ENCODE measurements at places on chromosomes 5 and 9.
A peak's percentile ranks its signal among the peaks of the same experiment; 100 is the strongest.

GRCh38 chr5:156913719-156914370 lies 49.2 kb downstream of the TIMD4 start:
- DNase-seq, result no peak

GRCh38 chr5:2991884-2992283 lies 240.4 kb upstream of the IRX2 start:
- DNase-seq, result no peak

DNA sequence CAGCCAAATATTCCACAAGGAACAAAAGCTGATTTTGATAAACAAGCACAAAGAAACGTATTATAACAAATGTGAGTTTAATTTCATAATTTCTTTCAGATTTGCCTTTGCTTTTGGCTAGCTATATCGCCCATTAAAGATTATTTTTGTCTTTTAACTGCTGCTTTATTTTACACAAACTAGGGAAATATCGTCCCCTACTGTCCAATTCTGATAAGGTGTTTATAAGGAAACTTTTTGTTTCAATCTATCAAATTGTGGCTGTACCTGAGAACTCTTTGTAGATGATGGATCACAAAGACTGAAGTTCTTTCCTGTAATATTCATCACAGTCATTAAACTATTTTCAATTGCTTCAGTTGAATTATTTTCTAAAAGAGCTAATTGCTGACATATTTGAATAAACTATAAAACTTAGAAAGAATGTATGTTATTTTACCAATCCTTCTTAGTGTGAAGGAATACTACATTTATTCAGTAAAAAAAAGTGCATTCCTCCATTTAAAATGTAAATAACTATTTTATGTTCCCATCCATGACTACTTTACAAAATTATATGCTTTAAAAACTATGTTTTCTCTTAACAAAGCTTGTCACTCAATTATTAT lies 431.3 kb upstream of the ITGA1 start:
- no peak for DNase-seq

- no peak for DNase-seq
These were observed 200.9 kb upstream of the PAPPA start for GRCh38 chr9:115952430-115953292.

DNA sequence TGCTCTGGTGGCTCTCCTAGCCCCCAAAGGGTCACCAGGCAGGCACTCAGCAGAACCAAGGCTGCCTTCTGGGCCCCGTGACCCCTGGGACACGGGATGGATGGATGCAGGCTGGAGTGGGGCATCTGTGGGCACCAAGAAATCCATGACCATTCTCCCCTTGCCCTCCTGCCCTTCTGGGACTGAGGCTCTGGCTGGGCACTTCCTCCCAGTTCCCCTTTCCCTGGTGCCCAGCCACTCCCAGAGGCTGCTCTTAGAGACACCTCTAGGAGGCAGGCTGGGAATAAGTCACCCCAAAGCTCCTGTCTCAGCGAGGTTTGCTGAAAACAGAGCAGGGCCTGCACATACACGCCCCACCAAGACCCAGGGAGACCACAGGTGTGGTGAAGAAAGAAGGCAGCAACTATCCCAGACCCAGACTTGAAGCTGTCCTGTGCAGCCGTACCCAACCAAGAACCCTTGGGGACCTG lies 943 bp downstream of the STING1 start:
- DNase-seq, result no peak

DNA sequence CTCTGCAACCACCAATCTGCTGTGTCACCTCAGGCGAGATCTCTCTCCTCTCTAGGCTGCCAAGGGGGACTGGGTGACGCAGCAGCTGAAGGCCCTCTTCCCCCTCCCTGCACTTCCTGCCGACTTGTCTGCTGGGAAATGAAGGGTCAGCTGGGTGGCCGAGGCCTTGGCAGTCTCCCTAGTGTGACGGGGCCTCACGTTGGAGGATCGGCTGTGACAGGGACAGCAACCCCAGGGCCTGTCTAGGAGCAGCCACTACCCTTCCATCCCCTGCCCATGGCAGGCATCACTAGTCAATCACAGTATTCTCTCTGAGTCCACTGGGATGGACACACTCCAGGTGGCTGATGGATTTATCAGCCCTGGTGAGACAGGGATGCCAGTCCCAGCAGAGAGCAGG lies 107.3 kb upstream of the SARDH start:
- DNase-seq, result peak; percentile 48

DNA sequence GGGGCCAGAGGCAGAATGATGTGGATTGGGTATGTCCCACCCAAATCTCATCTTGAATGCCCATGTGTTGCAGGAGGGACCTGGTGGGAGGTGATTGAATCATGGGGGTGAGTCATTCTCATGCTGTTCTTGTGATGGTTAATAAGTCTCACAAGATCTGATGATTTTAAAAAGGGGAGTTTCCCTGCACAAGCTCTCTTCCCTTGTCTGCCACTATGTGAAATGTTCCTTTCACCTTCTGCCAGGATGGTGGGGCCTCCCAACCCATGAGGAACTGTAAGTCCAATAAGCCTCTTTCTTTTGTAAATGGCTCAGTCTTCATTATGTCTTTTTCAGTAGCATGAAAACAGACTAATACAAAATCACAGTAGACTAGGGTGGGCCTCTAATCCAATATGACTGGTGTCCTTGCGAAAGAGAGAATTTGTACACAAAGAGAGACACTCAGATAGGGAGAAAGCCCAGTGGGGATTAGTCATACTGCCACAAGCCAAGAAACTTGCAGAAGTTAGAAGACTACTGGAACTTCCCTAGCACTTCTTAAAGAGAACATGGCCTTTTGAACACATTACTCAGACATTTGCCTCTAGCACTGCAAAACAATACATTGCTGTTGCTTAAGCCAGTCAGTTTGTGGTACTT lies 68.4 kb downstream of the ANXA1 start:
- no peak for DNase-seq

DNA sequence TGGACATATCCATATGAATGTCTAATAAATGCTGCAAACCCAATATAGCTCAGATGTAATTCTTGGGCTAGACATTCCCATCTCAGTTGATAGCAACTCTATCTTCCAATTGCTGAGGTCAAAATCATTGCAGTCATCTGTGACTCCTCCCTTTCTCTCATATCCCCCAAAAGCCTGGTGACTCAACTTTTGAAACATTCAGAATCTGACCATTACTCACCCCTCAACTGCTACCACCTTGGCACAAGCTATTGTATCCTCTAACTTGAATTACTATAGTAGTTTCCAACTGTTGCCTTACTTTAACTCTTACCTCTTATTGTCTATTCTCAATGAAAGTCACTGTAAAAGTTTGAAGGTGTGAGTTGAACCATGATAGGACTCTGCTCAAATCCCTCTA lies 600.1 kb upstream of the RGMB start:
- no peak for DNase-seq

DNA sequence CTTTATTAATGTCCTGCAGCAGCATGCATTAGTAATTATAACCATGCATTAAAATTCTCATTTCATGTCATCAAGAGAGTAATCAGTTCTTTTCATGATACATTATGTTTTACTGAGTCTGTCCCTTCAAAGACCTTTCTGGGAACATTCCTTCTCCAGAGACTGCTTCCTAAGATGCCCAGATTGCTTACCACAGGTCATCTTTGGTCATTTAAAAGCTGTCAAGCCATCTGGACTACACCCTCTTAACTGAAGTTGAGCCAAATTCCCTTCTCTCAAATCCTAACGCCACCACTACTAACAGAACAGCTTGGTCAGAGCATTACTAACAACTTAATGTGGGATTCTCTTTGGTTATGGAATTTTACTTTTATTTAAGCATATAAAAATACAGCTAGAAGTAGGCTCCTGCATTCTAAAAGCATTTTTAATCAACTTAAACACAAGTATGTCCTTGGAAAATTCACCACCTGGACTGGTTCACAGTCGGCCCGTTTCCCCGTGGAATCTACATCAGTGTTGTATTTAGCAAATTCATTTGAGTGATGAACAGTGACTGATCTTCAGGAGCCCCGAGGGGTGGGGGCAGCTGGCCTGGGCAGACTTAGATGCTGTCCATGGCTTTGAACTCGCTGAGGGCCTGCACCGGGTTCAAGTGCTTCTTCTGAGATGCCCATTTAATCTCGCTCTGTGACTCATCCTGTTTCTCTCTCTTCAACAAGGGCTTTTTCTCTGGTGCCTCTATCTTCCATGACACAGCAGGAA lies 92.8 kb upstream of the CCDC112 start:
- no peak for DNase-seq

DNA sequence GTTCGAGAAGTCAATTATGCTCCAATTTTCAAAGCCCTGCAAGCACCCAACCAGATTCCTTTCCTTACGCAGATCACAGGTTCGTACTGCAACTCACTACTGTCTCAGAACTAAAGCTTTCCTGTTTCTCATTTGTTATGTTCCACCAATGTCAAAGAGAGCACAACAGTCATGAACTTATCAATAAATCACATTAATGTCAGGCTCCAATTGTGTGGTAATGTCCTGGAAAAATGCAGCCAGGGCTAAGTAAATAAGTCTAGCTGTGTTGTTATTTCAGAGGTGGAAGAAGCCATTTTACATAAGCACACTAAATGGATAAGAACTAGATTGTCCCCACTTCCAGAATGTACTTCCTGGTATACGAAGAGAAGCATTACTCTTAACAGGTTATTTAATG lies 488.6 kb upstream of the PTGER4 start:
- no peak for DNase-seq

Data from midbrain (tissue), 1 donor.